ENCODE measurements at places on chromosomes 7 and 10. TPM values are rescaled to one million over a fixed set of nuclear protein-coding genes. Genes with fewer than 3 reads are reported as not detected.

CPA2 gene
- total RNA-seq = not detected

ADRA2A gene
- total RNA-seq = 0.14 TPM

SPDYE6 gene
- total RNA-seq = not detected

SPDYE1 gene
- total RNA-seq = not detected

OPN4 gene
- total RNA-seq = not detected

ITIH5 gene
- 0.12 TPM for total RNA-seq

ZNF736 gene
- total RNA-seq = 0.02 TPM

MSMB gene
- not detected for total RNA-seq

CYP3A7 gene
- not detected for total RNA-seq

PLAU gene
- 74.1 TPM for total RNA-seq

TFEC gene
- total RNA-seq = not detected

IL15RA gene
- 3.0 TPM for total RNA-seq

SAMD9L gene
- total RNA-seq = 0.89 TPM

YKT6 gene
- total RNA-seq = 129 TPM

AKR1C1 gene
- 590 TPM for total RNA-seq

PRPS1L1 gene
- total RNA-seq = not detected

VAX1 gene
- 1.5 TPM for total RNA-seq

SPAM1 gene
- not detected for total RNA-seq

TAS2R38 gene
- not detected for total RNA-seq

Data from A549 treated with GW870086 at 1 μM for 4 hours (cell line).